ENCODE measurements at places on chromosomes 7 and 10.

DNA sequence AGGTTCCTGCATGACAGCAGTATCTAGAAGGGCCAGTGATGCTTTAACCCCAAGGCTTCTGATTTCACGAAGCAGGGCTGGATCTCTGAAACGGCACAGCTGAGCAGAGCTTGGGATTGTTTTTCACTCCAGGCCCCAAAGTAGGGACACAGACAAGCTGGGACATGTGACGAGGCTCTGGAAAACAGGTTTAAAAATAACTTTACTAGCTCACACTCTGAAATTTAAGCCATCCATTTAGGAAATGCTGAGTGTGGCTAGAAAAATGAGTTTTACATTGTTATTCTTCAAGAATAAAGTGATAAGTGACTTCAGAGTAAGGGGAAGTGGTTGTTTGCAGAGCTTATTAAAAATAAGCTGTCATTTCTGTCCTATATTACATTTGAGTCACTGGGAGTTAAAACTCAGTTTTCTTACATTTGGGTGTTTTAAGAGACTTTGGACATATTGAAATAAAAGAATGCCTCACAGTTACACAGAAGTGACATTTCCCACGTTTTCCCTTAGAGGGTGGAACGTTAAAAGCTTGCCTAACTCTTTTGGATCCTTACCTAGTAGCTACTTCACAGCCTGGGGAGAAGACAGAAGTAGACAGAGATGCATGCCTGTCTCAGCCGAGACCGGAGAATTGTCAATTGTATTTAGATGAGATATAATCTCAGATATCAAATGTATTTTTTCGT is 107.8 kb downstream of the GALNT17 start:
- H3K36me3 ChIP-seq: no peaks in the 10 kb centered on the region
- no peaks in the 10 kb centered on the region for H3K27me3 ChIP-seq
- no peak for DNase-seq

DNA sequence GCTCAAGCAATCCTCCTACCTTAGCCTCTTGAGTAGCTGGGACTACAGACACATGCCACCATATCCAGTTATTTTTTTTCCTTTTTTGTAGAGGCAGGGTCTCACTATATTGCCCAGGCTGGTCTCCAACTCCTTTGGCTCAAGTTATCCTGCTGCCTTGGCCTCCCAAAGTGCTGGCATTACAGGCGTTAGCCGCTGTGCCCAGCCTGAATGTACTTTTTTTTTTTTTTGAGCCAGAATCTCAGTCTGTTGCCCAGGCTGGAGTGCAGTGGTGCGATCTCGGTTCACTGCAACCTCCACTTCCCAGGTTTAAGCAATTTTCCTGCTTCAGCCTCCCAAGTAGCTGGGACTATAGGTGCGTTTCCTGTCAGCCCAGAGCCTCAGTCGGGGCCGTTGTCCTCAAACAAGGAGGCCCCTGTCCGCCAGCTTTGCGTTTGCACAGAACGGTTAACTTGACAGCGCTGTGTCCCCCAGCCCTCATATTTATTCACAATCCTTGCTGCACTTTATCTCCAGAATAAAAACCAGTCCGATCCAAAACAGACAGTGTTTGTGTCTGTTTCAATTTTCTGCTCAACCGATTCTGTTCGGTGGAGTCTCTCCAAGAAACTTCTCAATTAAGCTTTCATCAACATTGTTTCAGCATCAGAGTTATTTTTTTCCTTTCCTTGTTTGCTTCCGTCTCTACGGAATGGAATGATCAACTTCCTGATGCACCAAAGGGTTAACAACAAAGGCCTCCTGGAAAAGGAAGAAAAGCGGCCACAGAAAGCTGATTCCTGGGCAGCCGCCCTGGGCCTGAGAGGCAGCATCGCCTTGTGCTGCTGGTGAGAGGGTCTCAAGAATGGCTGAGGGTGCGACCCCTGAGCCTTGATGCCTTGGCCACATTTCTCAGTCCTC is 64.5 kb downstream of the PDIA4 start:
- peak overlapping the region; percentile 72 for H3K4me3 ChIP-seq
- peaks cover 4% of the 10 kb centered on the region for H3K4me1 ChIP-seq
- no peaks in the 10 kb centered on the region for H3K36me3 ChIP-seq

DNA sequence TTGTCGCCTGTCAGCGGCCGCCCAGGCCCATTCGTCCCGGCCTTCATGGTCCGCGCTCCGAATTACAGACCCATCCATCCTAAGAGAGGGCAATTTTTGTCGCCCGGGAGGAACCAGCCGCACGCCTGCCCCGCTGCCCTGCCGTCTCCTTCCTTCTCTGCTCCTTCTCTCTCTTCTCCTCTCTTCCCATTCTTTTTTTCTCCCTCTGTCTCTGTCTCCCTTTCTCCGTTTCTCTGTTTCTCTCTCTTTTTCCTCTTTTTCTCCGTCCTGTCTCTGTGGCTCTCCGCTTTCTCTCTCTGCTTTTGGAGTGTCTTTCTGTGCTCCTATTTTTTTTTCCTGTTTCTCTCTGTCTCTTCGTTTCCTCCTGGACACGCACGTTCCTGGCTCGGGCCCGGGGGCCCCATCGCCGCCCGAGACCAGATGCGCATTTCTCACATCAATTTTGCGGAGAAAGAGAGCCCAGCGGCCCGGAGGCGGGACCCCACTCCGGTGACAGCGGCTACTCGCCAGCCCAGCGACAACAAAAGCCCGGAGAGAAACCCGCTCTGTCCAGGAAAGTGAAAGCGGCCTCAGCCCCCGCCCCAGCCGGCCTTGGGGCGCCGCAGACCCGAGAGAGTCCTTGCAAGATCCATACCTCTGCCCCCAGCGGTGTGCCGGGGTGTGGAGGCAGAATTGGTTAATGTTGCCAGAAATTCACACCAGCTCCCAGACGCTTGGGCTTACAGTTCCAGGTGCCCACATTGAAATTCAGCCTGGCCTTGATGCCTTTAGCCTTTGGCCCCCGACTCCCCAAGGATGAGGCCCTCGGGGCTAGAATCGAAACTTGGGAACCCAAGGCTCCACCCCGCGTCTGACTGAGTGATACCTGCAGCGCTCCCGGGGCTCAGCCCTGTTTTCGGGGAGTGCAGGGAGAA is 4.1 kb downstream of the LBX1 start:
- H3K36me3 ChIP-seq: no peaks in the 10 kb centered on the region
- no peak for DNase-seq
- no peak overlapping the region for H3K27ac ChIP-seq
- H3K27me3 ChIP-seq: peaks cover 56% of the 10 kb centered on the region

- no peak overlapping the region for H3K4me3 ChIP-seq
- no peaks in the 10 kb centered on the region for H3K4me1 ChIP-seq
- H3K27me3 ChIP-seq: no peaks in the 10 kb centered on the region
Observed at GRCh38 chr10:348456-348855, 213.2 kb downstream of the ZMYND11 start.

DNA sequence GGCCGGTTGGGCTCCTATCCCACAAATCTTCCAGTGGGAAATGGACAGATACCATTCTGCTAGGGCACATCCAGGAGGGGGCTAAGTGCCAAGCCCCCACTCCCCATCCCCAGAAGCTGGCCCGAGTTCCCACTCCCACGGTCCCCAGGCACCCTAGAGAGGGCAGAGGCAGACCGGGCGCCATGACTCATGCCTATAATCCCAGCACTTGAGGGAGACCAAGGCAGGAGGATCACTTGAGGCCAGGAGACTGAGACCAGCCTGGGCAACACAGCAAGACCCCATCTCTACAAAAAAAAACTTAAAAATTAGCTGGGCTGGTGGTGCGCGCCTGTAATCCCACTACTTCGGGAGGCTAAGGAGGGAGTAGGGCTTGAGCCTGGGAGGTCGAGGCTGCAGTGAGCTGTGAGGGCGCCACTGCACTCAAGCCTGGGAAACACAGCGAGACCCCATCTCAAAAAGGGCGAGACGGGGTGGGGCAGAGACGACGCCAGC is 870 bp downstream of the GNA12 start:
- H3K36me3 ChIP-seq: no peaks in the 10 kb centered on the region
- peaks cover 6% of the 10 kb centered on the region for H3K4me1 ChIP-seq
- H3K4me3 ChIP-seq: peak overlapping the region; percentile 51
- no peak for DNase-seq
- H3K27ac ChIP-seq: peak overlapping the region; percentile 93

GRCh38 chr7:94330269-94331020 is 64.2 kb upstream of the COL1A2 start:
- H3K27ac ChIP-seq: no peak overlapping the region
- no peak overlapping the region for H3K4me3 ChIP-seq
- H3K36me3 ChIP-seq: no peaks in the 10 kb centered on the region
- H3K4me1 ChIP-seq: no peaks in the 10 kb centered on the region

- peaks cover 61% of the 10 kb centered on the region for H3K4me1 ChIP-seq
- DNase-seq: no peak
- no peaks in the 10 kb centered on the region for H3K36me3 ChIP-seq
- peak overlapping the region; percentile 69 for H3K27ac ChIP-seq
Observed at GRCh38 chr10:119362122-119362521, 154.8 kb downstream of the GRK5 start.

- DNase-seq: no peak
- no peak overlapping the region for H3K27ac ChIP-seq
- H3K27me3 ChIP-seq: no peaks in the 10 kb centered on the region
- no peaks in the 10 kb centered on the region for H3K36me3 ChIP-seq
- H3K4me1 ChIP-seq: no peaks in the 10 kb centered on the region
Observed at GRCh38 chr7:92755680-92756079, 80.7 kb downstream of the CDK6 start.

- no peaks in the 10 kb centered on the region for H3K4me1 ChIP-seq
- DNase-seq: no peak
- no peak overlapping the region for H3K27ac ChIP-seq
- no peaks in the 10 kb centered on the region for H3K27me3 ChIP-seq
Observed at GRCh38 chr7:150473902-150474301, 23.5 kb downstream of the GIMAP8 start.

DNA sequence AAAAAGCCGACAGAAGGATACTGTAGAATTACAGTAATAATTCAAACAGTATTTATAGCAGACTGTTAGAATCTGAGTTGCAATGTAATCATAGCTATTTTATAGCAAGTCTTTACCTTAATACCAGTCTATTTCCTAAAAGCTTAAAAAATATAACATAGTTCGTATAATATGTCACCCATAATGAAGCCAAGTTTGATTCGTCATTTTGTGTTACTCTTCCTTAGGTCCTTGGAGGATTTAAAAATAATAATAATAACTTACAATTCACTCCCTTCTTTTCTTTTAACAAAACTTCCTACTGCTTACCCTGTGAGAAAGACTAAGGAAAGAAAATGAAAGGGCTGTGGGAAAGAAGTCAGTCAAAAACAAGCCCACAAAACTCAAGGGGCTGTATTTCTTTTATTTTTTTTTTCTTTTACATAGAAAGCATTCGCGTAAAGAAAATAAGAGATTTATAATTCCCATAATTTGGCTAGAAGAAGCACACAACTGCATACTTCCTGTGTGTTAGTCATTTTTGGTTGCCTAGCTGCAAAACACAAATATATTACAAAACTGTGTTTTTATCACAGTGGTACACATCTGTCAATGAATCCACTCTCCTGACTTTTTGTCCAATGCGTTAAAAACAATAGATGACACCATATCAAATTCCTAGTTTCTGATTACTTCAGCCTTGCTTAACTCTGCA is 187.2 kb upstream of the CELF2 start:
- H3K36me3 ChIP-seq: no peaks in the 10 kb centered on the region
- peak overlapping the region; percentile 75 for H3K27ac ChIP-seq
- DNase-seq: no peak

- no peak overlapping the region for H3K27ac ChIP-seq
- no peaks in the 10 kb centered on the region for H3K27me3 ChIP-seq
- DNase-seq: no peak
- no peaks in the 10 kb centered on the region for H3K4me1 ChIP-seq
- H3K4me3 ChIP-seq: no peak overlapping the region
Observed at GRCh38 chr10:125734823-125735222, 15.3 kb downstream of the EDRF1 start.

- DNase-seq: no peak
- H3K4me1 ChIP-seq: no peaks in the 10 kb centered on the region
- H3K36me3 ChIP-seq: no peaks in the 10 kb centered on the region
- H3K27ac ChIP-seq: no peak overlapping the region
- H3K27me3 ChIP-seq: no peaks in the 10 kb centered on the region
- H3K4me3 ChIP-seq: no peak overlapping the region
Observed at GRCh38 chr7:38554586-38554985, 76.6 kb downstream of the AMPH start.

DNA sequence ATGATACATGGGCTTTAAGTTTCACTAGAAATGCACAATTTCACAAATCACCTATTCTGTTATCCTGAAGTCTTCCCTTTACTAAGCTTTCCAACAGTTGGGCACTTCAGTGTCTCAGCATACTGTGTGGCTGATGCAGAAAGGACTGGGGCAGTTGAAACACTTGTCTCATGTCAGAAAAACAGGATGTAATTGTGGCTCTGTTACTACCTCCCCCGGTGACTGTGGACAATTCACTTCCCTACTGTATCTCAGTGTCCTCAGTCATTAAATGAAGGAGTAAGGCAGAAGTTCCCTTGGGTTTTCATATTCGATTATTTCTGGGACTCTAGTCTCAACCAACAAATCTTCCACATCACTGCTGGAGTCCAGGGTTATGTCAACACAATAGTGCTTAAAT is 17.9 kb downstream of the ANKRD22 start:
- no peaks in the 10 kb centered on the region for H3K4me1 ChIP-seq
- H3K36me3 ChIP-seq: peaks cover 6% of the 10 kb centered on the region
- no peak overlapping the region for H3K4me3 ChIP-seq

DNA sequence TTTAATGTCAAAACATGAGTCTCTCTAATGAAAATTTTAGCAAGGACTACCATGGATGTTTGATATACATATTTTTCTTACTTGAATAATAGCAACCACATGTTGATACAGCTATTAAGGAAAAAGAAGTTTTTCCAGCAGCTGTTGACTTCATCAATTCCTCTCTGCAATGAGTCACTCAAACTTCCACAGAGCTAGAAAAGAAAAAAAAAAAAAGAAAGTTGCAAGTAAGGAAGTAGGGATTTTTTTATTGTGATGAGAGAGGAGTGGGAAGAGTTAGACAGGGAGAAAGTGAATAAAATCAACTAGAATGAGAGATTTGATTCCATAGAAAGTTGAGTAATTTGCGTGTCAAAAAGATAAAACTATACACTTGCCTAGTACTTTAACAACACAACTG is 46.2 kb downstream of the CAV1 start:
- H3K4me1 ChIP-seq: peaks cover 7% of the 10 kb centered on the region
- H3K36me3 ChIP-seq: no peaks in the 10 kb centered on the region
- H3K27ac ChIP-seq: no peak overlapping the region
- no peak for DNase-seq
- H3K27me3 ChIP-seq: no peaks in the 10 kb centered on the region

GRCh38 chr7:69859342-69859741 is 261.1 kb downstream of the AUTS2 start:
- H3K27me3 ChIP-seq: no peaks in the 10 kb centered on the region
- H3K4me3 ChIP-seq: no peak overlapping the region
- H3K36me3 ChIP-seq: no peaks in the 10 kb centered on the region
- DNase-seq: no peak
- no peak overlapping the region for H3K27ac ChIP-seq

DNA sequence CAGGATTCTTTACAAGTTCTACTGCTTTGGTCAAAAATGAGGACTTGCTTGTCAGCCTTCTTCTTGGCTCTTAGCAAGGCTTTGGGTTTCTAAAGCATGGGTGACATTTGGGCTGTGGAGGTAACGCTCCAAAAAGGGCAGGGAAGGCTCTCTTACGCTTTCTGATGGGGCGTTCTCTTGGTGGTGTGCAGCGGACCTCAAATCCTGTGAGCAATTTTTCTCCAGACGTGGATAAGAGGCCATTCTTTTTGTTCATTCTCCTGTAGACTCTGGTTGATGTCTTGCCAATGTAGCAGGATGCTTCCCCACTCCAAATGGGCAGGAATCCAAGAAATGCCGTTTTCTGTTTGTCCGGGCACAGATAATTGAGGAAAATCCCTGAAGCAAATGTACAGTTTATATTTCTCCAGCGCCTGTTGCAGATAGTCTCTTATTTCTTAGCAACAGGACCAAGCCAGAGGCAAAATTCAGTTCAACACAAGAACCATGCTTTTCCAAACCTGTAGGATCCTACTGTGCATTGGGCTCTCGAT is 138.4 kb upstream of the NFE2L3 start:
- no peak overlapping the region for H3K4me3 ChIP-seq
- H3K27me3 ChIP-seq: no peaks in the 10 kb centered on the region
- H3K27ac ChIP-seq: no peak overlapping the region
- H3K36me3 ChIP-seq: no peaks in the 10 kb centered on the region
